ENCODE measurements at places on chromosomes 1 and 21.

DNA sequence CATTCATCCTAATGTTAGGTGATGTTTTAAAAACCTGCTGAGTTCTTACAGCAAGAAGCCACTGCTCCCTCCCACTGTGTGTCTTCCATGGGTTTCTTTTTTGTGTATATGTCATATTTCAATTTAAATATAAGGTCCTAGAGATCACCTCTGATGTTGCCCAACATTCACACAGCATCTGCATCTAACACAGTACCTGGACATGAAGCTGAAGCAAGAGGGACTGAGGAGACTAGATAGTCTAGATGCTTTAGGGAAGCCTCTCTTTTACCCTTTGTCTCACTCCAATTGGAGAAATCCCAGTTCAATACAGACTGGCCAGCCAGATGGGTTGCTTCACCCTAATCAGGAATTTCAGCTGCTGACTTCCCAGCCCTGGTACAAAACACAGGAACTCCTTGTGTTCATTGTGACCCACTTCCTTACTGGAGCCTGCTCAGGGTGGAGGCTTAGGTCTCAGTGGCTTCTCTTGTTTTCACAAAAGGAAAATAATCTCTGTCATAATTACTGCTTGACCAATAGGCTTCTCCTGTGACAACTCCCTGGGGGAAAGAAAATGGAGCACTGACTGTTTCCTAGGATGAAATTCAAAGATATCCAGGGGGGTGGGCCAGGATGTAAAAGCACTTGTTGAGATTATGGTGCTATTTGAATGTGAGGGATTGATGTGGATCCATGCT lies 17.3 kb downstream of the BTG2 start:
- DNase-seq = no peak

- no peak for DNase-seq
These were observed 26.2 kb upstream of the LYST start for GRCh38 chr1:235892734-235893413.

GRCh38 chr1:53987880-53988279 lies 30.1 kb downstream of the LDLRAD1 start:
- DNase-seq = no peak

DNA sequence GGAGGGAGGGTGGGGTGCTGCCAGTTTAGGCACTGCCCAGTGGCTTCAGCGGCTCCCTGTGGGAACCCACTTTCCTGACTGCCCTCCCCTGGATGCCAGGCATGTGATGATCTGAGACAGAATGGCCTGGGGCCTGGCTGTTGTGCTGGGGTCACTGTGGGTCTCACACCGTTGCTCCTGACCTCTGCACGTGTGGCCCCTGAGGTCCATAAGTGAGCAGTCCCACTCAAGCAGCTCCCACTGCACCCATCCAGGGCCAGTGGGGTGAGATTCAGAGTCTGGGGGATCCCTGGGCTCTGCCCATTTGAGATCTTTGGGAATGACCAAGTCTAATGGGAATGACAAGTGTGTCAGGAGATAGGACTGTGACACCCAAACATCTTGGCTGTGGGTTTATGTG lies 18.0 kb downstream of the PODN start:
- no peak for DNase-seq

- no peak for DNase-seq
These were observed 11.6 kb downstream of the DSTYK start for GRCh38 chr1:205199931-205200299.

GRCh38 chr1:3671371-3672180 lies 19.3 kb downstream of the TP73 start:
- no peak for DNase-seq

DNA sequence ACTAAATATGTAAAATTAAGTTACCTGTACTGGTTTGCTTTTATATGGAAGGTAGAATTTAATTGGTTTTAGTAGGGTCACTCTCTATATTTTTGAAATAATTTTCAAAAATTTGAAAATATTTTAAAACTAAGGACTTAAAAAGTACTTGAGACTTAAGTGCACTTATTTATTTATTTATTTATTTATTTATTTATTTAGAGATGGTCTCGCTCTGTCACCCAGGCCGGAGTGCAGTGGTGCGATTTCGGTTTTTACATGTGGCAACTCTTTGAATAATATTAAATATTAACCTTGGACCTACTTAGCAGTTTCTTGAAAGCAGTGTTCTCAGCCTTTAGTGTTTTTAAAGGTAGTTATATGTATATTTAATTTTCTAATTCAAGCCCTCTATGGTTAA lies 36.4 kb downstream of the TMED5 start:
- DNase-seq = no peak

GRCh38 chr1:36377791-36378492 lies 7.8 kb downstream of the STK40 start:
- DNase-seq = no peak

DNA sequence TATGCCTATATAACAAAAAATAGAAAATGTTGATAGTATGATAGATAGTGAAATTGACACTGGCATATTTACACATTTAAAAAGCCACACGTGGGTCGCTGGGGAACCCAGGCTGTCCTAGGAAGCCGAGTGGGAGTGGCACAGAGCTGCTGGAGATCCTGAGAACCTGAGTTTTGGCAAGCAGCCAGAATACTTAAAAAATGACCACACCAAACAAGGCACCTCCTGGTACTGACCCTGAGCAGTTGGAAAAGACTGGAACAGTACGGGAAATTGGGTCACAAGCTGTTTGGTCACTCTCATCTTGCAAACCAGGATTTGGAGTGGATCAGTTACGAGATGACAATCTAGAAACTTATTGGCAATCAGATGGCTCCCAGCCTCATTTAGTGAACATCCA lies 111.5 kb downstream of the ZFYVE9 start:
- no peak for DNase-seq

GRCh38 chr1:224622831-224623230 lies 6.7 kb downstream of the CNIH3 start:
- no peak for DNase-seq

GRCh38 chr1:160431006-160431405 lies 30.6 kb downstream of the VANGL2 start:
- DNase-seq = no peak

- DNase-seq = no peak
These were observed 113.0 kb downstream of the DMRTB1 start for GRCh38 chr1:53572065-53572814.

DNA sequence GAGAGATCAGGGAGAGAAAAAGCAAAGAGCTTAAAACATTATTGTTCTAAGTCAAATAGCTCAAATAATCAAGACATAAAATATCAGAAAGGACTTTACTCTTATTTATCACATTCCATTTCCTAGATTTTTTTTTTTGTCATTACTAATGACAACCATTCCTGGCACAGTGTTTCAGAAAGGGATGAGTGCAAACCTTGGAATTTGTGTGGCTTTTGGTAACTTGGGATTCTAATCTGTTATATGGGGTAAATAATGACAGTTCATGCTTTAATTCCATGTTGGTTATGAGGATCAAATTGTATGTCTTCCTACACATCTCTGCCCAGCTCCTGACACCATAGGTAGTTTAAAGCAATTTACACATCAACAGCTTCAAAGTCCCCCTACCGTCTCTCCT lies 358.4 kb upstream of the ADGRL4 start:
- no peak for DNase-seq

- no peak for DNase-seq
These were observed 292.4 kb downstream of the PLPP3 start for GRCh38 chr1:56286956-56287355.

- DNase-seq = no peak
These were observed 566.8 kb upstream of the TMPRSS15 start for GRCh38 chr21:18970416-18970815.

- DNase-seq = no peak
These were observed 28.3 kb upstream of the NEK7 start for GRCh38 chr1:198128533-198128932.

DNA sequence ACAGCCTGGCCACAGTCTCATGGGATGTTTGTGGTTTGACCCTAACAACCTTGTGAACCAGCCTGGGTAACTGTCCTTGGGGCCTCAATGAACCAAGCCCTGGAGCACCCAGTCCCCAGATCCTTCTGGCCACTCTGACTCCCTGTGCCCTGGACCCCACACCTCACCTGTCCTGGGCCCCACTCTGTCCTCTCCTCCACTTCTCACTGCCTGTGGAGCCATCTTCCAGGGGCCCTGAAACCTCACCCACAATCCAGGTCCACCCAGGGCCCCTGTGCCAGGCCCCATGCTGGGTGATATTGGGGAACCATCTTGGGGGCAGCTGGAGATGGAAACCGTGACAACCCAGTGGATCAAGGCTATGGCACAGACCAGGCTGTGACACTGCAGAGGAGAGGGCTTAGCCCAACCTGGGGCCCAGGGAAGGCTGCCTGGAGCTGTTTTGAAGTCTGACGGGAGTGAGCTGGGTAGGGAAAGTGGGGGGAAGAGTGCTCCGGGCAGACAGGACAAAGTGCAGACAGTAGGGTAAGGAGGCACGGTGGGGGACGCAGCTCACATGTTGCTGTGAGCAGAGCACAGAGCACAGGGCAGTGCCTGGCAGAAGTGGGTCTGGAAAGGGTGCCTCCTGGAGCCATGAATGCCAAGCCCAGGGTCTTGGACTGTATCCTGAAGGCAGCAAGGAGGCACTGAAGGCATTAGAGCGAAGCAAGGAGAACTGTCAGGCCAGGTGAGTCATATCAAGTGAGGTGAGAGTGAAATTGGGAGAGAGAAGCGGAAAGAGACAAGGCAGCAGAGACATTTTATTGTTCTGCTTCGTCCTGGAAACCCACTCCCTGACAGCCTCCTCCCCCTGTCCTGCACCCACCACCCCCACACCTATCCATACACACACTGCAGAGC lies 12.1 kb upstream of the LRP8 start:
- DNase-seq = no peak

DNA sequence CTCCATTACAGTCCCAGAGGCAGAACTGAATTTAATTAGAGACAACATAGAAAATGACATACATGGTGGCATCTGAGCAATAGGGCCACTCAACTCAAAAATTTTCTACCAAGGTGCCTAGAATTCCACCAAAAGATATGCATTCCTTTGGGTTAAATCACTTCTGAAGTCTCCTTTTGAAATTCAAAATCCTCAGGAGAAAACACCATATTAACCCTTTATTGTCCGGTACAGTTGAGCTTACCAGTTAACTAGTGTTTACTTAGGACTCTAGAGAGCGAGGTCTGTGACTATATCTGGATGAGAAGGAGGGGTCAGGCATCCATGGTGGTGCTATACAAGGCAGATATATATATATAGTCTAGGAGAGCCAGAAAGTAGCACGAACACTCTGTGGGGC lies 355.6 kb upstream of the CAMK1G start:
- no peak for DNase-seq

DNA sequence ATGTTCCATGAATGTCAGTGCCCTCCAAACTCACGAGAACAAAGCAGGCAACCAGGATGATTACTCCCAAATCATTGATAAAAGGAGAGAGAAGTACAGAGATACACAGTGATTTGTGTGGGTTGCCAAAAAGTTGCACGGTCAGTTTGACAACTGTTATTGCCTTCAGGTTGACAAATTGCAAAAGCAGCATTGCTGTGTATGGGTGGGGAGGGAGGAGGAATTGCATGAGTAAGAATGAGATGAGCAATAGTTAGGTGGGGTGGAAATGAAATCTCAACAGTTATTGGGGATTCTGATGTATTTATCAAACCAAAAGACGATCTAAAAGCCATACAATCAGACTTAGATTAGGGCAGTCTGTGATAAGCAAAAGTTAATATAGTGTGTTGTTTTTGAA lies 93.7 kb downstream of the NTMT2 start:
- no peak for DNase-seq

DNA sequence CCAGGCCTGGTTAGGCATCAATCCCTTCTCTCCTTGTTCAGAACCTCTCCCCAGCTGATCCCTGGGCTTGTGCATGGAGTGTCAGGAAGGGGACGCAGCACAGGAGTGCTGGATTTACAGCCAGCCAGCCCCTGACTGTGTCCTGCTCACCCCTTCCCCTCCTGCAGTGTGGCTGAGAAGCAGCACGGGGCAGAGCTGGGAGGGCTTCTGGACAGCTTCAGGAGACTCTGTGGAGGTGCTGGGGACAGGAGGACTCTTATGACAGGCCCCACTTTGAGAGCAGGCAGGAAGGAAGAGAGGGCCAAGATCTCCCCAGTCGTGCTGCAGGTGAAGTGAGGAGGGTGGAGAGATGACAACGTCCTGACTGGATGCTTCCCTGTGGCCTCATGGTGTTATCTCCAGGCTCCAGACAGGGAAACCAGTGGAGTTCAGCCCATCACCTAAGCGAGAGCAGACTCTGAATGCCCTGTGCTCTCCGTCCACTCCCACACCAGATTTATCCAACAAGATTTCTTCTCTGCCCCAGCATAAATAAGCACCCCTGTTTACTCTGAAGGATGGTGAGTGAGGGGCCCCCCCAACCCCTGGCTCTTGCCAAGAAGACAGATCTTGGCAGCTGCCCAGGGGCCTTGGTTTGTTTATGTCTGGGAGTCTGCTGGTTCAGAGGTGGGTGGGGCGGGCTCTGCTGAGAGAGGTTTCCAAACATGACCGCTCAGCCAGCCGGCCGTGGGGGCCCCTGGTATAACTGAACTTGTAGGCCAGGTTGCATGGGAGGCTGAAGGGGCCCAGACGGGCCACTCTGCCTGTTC lies 21.3 kb downstream of the TMCC2 start:
- no peak for DNase-seq

DNA sequence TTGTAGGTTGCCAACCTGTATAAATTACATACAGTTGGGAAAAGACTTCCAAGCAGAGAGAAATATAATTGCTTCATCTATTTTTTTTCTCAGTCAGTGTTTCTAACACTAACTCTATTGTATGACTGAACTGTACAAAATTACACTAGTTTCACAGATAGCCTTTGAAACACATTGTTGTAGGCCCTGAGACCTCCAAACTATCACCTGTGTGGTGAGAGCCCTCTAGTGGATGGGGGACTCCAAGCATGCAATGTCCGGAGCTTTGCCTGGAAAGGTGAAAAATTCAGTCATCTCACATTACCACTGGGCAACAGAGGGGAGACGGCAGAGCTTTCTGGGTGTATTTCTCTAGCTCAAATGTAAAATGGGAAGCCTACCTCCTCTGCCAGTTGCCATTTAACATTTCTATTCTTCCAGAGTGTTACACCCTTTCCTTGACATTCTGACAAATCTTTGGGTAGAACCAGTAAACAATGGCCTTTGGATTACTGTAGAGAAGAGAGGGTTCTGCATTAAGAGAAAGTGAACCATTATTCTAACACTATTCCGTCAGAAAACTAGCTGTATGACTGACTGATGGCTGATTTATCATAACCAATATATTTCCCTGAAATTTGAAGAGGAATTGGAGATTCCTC lies 212.2 kb downstream of the LYPLAL1 start:
- peak; percentile 28 for DNase-seq

- DNase-seq = no peak
These were observed 42.8 kb upstream of the IFI44L start for GRCh38 chr1:78577257-78578100.
